ENCODE measurements at places on chromosomes 2 and 18.

GRCh38 chr18:49073437-49073836, 122.7 kb upstream of the SMAD7 start:
- DNase-seq = no peak

DNA sequence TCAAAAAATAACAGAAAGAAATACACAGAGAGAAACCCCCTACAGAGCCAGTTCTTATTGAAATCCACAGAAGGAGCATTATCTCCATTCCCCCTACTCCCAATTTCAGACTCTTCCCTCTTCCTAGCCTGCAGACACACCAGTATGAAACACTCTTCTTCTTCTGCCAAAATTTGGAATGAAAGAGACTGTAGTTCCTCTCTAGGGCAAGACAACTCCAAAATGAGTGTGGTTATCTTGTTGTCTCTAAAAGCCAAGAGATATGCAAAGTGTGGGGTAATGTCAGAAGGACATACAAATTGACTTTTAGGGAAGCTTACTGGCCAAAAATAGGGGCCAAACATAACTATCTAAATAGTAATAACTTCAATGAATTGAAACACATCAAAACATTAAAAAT, 337.1 kb upstream of the SETBP1 start:
- no peak for DNase-seq

DNA sequence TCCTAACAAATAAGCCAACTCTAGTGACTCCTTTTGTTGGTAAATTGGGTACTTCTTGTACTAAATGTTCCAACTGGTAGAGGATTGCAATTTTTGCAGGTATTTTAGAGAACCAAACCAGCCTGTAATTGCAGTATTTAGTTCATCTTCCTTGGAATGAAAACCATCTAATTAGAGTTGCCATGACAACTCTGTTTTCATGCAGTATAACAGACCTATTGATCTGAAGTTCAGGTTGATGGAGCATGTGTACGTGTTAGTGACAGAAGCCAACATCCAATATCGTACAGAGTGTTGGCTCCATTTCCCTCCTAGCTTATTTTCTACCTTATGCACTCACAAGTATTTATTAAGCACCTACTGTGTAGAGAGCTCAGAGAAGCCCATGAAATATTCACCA, 176.3 kb upstream of the FOSL2 start:
- DNase-seq = no peak

GRCh38 chr18:63147973-63148372, 171.6 kb downstream of the BCL2 start:
- DNase-seq = no peak

DNA sequence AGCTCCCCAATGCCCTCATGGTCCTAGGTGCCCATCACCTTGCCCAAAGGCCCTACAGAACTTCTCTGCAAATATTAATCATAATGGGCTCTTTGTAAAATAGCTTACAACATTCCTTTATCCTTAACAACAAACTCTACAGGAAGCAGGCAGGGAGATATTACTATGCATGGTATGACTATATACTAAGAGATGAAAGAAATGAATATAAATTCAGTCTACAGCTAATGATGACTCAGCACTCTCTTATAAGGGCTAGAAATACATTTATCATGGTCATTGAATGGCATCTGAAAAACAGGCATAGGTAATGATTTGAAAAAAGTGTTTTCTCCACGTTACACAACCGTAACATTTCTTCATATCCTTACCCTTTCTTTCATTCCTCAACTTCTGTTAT, 254.8 kb upstream of the DSEL start:
- no peak for DNase-seq

DNA sequence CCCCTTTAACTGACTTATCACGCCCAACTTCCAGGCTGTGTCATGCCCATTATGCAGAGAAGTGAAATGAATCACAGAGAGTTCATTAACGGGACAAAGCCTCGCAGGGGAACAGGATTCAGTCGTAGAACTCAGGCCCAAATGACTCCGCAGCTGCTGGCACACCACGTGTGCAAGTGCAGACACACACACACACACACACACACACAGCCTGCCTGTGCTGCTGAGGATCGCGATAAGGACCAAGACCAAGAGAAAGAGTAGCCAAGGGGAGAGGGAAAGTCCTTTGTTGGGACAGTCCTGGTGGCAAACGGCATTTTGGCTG, 90.0 kb upstream of the TAF1B start:
- DNase-seq = no peak

DNA sequence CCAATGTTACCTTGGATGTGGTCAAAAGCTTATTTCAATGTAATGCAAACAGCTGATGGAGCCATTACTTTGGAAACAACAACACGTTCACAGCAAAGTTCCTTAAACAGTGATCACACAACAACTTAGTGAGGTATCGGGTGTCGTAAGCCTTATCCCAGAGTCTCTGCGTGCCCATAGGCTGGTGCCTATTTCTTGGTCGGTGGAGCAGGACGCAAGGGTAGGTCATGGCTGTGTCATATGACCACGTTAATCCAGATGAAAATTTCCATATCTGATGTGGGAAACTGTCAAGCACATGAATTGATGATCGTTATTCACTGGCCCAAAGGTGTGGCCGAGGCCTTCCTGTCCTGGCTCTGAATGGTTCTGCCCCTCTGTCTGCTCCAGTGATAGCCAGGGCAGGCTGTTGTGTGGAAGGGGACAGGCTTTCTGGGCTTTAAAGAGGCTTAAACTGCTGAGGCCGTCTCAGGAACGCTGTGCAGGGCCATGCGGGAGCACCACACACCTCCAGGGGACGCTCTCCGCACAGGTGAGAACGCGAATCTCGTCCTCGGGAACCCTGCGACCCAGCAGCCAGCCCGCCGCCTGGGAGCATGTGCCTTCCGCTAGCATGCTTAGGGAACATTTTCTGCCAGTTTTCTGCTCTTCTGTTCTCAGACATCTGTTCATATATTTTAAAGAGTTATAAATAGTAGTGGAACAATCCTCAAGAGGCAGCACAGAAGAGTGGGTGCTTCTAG, 90.6 kb downstream of the KCTD1 start:
- DNase-seq = peak; percentile 60

- DNase-seq = no peak
Observed at GRCh38 chr2:207782238-207783030, 12.7 kb upstream of the FZD5 start.

DNA sequence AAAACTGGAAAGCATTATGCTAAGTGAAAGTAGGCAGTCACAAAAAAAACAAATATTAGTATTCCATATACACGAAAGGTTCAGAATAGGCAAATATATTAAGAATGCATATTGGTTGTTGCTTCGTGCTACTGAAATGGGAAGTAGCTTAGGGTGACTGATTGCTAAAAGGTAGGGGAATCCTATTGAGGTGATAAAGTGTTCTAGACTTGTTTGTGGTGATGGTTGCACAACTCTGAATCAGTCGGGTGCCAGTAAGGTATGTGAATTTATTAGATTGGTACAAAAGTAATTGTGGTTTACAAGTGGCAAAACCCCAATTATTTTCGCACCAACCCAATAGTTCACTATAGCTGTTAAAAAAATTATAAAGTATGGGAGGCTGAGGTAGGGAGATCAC, 20.7 kb downstream of the USP34 start:
- DNase-seq = no peak

DNA sequence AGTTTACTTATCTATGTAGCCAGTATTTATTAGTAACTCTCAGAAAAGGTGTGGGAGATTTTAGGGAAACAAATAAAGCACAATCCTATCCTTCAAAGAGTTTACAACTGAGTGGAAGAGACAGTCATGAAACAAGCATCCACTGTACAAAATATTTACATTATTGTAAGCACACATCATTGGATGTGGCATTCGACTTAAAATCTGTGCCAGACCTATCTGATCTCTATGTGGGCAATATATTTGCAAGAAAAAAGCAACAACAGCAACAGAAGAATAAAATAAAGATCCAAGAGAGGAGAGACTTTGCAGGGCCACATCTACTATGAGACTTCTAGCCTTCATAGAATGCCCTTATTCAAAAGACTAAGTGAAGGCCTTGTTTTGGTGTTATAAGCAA, 882.1 kb upstream of the PIK3C3 start:
- no peak for DNase-seq

DNA sequence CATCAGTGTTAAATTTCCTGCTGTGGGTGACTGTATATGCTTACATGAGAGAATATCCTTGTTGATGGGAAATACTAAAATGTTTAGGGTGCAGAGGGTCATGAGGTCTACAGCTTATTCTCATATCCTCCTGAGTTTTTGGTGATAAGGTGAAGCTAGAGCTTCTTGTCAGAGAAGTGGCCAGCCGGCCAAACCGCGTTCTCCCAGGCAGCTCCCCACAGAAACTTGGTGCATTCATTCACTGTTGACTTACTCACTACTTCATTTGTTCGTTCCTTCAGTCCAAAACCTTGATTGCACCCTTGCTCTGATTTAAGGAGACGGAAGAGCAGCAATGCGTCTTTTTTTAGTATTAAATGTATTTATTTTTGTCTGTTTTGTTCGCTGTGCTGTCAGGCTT, 8.7 kb downstream of the SNED1 start:
- DNase-seq = no peak

- DNase-seq = no peak
Observed at GRCh38 chr18:42174909-42175308, 219.9 kb downstream of the PIK3C3 start.

- no peak for DNase-seq
Observed at GRCh38 chr2:236748801-236749200, 179.2 kb downstream of the ACKR3 start.

DNA sequence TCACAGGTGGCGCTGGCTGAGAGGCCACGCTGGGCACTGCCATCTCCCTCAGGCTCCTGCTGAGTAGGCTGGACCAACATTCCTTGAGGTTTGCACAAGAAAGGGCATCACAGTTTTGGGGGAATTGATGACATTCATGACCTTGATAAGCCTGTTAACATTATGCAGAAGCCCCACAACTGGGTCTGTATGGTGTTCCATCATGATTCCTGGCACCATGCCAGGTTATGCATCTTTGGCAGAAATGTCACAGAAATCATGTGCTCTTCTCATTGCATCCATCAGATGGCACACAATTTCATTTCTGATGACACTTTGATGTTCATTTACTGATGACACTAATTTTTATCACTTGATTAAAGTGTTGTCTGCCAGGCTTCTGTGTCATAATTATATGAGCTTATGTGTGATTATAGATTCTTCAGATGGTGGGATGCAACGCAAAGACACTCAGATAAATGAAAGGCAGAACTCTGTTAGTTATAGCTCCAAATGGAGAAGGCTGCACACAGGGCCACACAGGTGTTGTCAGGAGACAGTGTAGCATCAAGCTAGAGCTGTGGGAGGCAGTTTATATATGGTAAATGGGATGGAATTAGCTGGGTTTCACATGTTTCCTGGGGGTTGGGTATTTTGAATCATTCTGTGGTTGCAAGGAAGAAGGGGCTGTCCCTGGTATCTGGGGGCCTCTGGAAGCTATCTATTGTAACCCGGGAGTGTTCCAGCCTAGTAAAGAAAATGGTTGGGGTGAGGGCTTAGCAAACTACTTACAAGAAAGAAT, 191.3 kb downstream of the SLC39A10 start:
- DNase-seq = no peak

DNA sequence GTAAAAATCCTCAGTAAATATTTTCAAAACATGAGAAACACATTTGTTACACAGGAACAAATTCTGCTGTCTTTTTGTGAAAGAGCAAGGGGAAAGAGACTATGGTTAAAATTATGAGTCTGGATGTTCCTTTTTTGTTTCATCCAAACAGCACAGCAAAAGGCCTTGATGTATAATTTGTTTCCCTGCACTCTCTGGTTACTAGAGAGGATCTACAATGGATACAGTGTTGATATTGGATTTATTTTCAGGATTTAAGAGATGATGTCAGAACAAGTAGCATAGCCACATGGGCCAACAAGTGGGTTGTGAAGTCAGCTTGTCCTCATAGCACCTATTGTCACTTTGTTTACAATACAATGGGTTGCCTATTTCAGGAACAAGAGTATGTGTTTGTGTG, 11.3 kb upstream of the ERBB4 start:
- DNase-seq = no peak

GRCh38 chr18:42047721-42048120, 92.7 kb downstream of the PIK3C3 start:
- no peak for DNase-seq

GRCh38 chr18:74582642-74583041, 15.0 kb upstream of the ZNF407 start:
- DNase-seq = no peak

DNA sequence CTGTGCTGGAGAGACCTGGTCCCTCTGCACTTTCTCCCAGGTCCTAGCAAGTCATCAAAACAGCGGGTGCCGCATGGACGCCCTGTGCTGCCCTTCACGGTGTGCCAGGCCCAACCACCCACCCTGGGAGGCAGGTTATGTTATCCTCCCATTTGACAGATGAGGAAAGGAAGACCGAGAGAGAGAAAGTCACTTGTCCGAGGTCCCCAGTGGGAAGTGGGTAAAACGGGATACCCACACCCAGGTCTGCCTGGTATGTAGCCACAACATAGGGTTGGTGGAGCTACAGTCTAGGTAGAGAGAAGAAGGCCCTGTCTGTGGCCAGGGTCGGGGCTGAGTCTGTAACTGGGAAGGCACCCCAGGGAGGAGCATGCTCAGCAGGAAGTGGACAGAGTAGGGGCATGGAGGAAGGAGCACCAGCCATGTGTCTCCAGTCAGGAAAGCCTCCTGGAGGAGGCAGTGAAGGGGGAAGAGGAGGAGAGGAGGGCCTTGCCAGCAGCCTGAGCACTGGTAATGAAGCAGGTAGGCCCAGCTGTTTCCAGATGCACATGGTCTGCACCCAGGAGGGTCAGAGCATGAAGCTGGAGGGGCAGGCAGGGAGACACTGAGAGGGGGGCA, 98.4 kb downstream of the ZFP36L2 start:
- DNase-seq = no peak

GRCh38 chr2:37851828-37852584, 73.1 kb upstream of the RMDN2 start:
- DNase-seq = no peak

DNA sequence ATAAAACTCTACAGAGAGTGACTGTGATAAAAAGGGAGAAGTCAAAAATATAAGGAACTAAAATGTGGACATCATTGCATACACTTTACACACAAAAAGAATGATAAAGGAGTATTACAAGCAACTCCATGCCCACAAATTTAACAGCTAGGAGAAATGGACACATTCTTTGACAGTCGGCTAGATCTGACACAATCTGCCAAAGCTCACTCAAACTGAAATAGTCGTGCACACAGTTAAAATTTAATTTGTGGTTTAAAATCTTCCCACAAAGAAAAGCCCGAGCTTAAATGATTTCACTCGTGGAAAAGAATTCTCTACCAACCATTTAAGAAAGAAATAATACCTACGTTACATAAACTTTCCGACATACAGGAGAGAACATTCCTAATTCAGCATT, 132.4 kb downstream of the ZAP70 start:
- DNase-seq = no peak

Measured in glutamatergic neuron (in vitro differentiated cells).